Metanephros (tissue), 2 donors: ENCODE measurements at places on chromosomes 2 and 18. TPM values are rescaled to one million over a fixed set of nuclear protein-coding genes. Genes with fewer than 3 reads are reported as not detected.

Gene DHX57
- 22.2 TPM for total RNA-seq

Gene SPC25
- 4.3 TPM for total RNA-seq

Gene ARHGAP15
- 25.2 TPM for total RNA-seq

Gene NMUR1
- total RNA-seq: 1.3 TPM

Gene CCDC141
- 8.2 TPM for total RNA-seq

Gene IL1R2
- 2.7 TPM for total RNA-seq

Gene AGXT
- not detected for total RNA-seq

Gene SLC35F5
- total RNA-seq: 193 TPM

Gene ELOA2
- not detected for total RNA-seq

Gene CEBPZOS
- total RNA-seq: 28.0 TPM

Gene DNER
- 44.3 TPM for total RNA-seq

Gene PSMA8
- total RNA-seq: not detected

Gene PLCL1
- total RNA-seq: 23.7 TPM

Gene OTOF
- total RNA-seq: 1.4 TPM

Gene PLGLB2
- 2.6 TPM for total RNA-seq

Gene SPP2
- total RNA-seq: not detected

Gene CYS1
- 151 TPM for total RNA-seq

Gene PLCD4
- total RNA-seq: 6.7 TPM

Gene POTEC
- total RNA-seq: not detected

Gene CHPF
- 90.4 TPM for total RNA-seq

Gene LCT
- total RNA-seq: 0.06 TPM
